ENCODE measurements at places on chromosomes 3 and 15.

DNA sequence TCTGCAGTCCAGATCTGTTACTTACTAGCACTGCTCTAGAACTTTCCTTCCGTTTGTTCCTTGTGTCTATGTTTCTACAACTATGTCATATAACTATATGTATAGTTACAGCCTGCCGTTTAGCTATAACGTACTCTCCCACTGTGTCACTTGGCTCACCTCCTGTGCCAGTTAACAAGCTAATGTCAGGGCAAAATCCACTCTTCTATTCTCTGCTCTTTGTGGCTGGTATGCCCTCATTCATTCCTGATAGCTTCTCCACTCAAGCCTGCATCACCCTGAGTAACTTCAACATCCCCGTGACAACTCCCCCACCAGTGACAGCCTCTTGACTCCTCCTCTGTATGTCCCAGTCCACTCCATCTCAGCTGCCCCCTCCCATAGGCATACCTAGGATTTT, 229.2 kb downstream of the TJP1 start:
- no peak for DNase-seq

- DNase-seq: no peak
Observed at GRCh38 chr15:91954292-91954691, 100.8 kb downstream of the SLCO3A1 start.

GRCh38 chr15:76667943-76668715, 237.0 kb downstream of the SCAPER start:
- DNase-seq: peak; percentile 20

DNA sequence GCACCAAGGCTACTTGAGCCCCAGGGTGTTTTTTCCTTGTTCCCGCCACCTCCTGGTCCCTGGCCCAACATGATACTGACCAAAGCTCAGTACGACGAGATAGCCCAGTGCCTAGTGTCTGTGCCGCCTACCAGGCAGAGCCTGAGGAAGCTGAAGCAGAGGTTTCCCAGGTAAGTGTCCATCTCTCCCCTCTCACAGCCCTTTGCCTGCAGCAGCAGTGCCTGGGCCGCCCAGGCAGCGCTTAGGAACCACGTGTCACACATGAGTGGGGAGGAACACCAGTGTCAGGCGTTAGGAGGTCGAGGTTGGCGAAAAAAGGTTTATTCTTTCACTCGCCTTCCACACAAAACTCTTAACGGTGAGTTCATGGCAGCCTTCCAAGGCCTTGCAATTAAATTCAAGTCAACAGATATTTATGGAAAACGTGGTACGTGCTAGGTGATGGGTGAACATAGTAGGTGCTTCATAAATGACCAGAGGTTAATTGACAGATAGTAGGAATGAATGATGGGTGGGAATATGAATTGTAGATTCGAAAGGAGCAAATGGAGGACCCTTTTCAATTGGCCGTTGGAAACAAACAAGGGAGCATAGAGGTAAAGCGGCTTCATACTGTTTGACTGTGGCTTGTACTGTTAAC, 486 bp downstream of the CDIN1 start:
- DNase-seq: no peak

GRCh38 chr3:41274944-41275668, 75.8 kb downstream of the CTNNB1 start:
- no peak for DNase-seq

- no peak for DNase-seq
Observed at GRCh38 chr3:97885931-97886824, 64.4 kb downstream of the CRYBG3 start.
